ENCODE measurements at places on chromosomes 7 and 10.
A peak's percentile ranks its signal among the peaks of the same experiment; 100 is the strongest.

DNA sequence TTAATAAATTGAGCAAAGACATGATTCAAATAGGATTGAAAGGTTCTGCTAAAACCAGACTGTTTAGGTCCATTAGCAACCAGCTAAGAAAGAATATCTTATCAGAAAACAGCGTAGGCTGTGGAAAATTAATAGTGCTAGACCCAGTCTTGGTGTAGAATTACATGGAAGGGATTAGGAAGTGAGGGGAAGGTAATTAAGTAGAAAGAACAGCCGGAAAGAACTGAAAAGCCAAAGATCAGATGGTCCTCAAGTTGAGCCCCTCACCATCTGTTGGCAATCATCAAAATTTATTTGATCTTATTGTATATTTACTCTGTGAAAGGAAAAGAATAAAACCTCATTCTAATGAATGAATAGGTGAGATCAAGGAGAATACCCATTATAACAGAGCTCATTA lies 50.1 kb downstream of the COL1A2 start:
- DNase-seq, result no peak

DNA sequence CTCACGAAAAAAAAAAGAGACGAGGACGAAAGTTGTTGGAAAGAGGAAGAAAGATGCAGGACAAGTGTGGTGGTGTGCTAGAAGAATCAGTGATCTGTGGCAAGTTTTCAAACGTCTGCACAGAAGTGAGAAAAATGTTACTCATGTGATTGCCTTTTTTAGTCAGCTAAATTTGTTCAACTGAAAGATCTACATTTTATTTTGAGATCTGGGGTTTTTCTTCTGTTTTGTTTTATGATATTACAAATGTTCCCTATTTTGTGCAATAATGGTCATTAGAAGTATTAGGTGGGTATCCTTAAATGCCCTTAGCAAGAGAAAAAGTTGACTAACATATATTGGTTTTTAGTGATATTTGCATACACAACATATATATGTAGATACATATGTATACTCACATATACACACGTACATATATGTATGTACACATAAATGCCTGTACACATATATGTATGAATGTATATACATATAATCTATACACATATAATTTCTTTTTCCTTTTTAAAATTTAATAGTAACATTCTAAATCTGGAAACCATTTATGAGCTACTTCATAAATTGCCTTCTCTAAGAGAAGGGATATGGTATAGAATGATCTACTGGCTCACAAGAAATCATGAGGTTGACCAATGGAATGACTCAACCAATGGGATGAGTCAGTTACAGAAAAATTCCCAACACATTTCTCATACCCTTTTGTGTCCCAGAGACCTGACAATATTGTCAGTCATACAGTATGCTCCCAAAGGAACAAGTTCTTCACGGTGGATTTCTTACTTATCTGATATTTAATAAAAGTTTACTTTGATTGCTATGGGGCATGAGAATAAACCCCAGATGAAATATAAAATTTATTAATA lies 38.4 kb downstream of the SLC39A12 start:
- no peak for DNase-seq

DNA sequence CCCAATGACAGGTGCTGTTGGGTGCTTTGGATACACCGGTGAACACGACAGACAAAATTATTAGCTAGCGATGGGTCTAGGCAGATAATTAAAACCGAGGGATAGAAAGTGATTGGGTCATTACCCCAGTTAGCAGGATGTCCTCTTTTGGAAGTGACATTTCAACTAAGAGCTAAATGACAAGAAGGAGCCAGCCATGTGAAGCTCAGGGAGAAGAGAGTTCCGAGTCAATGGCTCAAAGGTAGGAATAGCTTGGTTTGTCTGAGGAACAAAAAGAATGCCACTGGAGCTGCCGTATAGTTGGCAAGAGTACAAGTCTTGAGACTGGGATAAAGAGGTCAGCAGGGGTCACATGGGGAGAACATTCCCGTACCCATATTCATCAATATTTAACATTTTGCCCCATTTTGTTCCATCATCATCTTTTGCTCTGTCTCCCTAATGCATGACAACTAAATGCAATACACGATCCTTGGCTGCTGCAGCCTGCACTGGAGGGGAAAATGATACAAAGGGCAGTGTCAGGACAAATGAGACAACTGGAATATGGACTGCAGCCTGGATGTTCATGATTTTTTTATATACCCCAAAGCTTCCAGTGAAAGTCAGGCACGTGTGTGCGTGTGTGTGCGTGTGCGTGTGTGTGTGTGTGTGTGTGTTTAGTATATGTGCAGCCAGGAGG lies 115.7 kb downstream of the ICA1 start:
- DNase-seq, result no peak

DNA sequence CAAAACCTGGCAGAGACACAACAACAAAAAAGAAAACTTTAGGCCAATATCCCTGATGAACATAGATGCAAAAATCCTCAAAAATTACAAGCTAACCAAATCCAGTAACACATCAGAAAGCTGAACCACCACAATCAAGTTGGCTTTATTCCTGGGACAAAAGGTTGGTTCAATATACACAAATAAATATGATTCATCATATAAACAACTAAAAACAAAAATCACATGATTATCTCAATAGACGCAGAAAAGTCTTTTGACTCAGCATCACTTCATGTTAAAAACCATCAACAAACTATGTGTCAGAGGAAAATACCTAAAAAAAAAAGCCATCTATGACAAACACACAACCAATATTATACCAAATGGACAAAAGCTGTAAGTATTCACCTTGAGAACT lies 283.5 kb downstream of the THSD7A start:
- no peak for DNase-seq

- DNase-seq, result no peak
Measured at GRCh38 chr7:133575726-133576440, 323.0 kb downstream of the EXOC4 start.

- DNase-seq, result no peak
Measured at GRCh38 chr10:4512671-4513240, 313.3 kb upstream of the AKR1E2 start.

GRCh38 chr7:131839967-131840690 lies 283.7 kb upstream of the PODXL start:
- no peak for DNase-seq

DNA sequence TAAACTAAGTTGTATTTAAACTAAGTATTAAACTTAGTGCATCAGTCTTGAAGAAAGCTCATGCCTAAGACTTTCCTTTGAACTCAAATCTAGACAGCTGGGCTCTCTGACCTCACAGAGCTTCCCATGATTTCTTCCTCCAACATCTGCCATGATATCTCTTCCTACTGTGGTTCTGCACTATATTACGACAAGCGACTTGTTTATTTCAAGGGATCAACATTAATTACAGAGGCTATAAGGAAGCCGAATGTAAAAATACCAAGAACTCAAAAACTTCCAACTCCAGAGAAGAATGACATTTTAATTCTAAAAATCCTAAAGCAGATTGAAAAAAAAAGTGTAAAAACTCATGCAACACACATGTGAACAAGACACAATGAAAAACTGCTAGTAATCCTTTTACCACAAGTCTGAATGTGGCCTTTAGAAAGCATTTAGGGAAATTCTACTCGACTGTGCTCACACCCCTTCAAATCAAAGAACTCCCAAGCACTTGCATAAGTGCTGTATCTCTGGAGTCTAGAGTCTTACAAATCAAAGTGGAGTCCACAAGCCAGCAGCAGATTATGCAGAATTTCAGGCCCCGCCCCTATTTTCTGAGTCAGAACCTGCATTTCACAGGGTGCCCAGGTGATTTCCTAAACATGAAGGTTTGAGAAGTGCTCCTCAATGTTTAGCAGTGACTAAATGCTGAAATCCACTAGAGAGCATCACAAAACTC lies 22.7 kb upstream of the WASHC2A start:
- DNase-seq, result no peak

- DNase-seq, result no peak
Measured at GRCh38 chr10:89384474-89385340, 6.9 kb downstream of the IFIT1B start.

GRCh38 chr10:91367127-91367531 lies 43.0 kb upstream of the HECTD2 start:
- DNase-seq, result no peak

DNA sequence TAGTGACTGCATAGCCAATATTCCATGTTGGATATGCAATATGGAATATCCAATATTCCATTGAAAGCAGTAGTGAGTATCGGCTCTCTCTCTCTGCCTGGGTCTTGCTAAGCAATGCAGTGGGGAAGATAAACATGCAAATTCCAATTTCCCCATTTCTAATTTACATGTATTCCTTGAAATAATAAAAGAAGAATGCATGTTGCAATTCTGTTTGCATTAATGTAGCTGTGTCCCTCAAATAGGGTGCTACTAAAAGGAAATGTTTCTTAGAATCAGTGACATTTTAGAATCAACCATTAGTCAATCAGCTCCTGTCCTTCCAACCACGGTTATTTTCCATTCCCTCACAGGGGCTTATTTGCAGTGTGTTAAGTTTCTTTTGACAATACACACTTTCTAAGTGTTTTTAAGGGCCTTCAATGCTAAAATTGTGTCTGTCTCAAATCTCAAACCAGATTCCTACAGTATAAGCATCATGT lies 46.7 kb downstream of the AFAP1L2 start:
- no peak for DNase-seq

GRCh38 chr10:36023939-36024338 lies 381.8 kb upstream of the FZD8 start:
- no peak for DNase-seq

GRCh38 chr10:82796510-82796909 lies 921.5 kb downstream of the NRG3 start:
- no peak for DNase-seq

GRCh38 chr10:1738950-1739349 lies 1.6 kb upstream of the ADARB2 start:
- DNase-seq, result peak; percentile 23

DNA sequence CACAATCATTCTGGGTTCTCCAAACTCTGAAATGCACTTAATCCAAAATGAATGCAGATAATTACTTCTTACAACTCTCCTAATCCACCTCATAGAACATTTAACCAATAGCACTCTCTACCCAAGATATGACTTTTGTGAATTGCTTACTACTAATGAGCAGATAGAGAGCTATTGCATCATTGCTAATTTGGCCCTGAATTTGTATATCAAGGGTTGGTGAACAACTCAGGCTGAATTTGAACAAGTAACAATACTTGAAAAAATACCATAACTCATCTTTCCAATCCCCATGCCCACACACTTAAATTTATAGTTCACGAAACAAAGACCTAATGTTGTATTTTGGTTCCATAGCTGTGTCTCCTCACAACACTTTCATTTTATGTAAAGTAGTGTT lies 246.0 kb downstream of the TSPAN12 start:
- no peak for DNase-seq

- DNase-seq, result no peak
Measured at GRCh38 chr10:108346066-108346465, 1181.6 kb upstream of the SORCS1 start.

GRCh38 chr7:134378562-134378961 lies 61.8 kb upstream of the SLC35B4 start:
- no peak for DNase-seq

DNA sequence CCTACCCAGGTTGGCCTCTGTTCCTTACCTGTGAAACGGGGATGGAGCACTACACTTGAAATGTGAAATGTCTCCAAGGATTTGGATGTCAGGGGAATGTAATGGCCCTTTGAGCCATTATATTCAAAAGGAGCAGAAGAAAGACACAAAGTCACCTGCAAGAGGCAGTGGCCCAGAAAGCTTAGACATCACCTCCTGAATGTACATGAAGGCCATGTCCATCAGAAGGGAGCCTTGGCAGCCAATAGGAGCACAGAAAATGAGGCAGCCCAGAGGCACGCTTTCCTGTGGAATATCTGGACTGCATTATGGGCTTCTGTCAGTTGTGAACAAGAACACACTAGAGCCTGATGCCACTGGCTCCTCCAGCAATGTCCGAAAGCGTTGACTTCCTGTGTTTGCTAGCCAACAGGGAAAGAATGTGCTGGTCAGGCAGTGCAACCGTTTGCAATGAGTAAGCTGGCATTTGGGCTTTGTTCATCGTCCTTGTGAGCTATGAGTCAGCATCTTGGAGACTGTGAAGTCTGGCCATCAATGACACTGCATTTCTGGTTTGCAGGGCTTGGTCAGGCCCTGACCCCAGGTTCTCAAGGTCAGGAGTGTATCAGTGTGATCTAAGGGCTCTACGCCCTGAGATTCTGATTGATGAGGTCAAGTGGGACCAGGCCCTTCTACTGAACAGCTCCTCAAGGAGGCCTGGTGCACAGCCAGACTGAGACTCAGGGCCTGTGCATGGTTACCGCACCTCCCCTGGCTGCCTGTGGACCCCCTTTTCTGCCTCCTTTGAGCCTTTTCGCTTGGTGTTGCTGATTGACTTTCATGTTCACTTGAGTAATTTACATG lies 222.4 kb downstream of the RPS24 start:
- no peak for DNase-seq

GRCh38 chr10:58820861-58821751 lies 308.4 kb downstream of the BICC1 start:
- DNase-seq, result no peak

- no peak for DNase-seq
Measured at GRCh38 chr10:80488539-80489066, 34.5 kb downstream of the TSPAN14 start.

GRCh38 chr10:124639646-124640045 lies 104.5 kb downstream of the FAM53B start:
- DNase-seq, result no peak

DNA sequence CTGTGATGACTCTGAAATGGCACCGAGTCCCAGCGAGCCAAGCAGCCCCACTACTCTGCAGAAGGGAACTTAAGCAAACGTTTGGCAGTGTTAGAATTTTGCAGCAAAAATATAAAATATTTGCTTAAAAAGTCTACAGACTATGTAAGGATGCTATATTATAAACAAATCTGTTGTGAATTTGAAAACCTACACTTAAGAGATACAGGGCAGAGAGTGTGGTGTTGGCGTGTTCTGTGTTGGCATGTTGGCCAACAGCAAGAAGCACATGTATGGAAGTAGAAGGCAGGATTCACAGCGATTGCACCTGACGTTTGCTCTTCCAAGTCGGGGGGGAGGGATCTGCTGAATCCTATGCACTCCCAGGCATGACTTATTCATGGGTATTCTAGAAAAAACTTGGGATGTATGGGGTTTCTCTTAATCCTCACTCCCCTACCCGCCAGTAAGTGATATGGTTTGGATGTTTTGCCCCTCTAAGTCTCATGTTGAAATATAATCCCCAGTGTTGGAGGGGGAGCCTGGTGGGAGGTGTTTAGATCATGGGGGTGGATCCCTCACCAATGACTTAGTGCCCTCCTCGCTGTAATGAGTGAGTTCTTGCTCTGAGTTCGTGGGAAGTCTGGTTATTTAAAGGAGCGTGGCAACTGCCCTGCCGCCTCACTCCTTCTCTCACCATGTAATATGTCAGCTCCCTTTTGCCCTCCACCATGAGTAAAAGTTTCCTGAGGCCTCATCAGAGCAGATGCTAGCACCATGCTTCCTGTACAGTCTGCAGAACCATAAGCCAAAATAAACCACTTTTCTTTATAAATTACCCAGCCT lies 62.1 kb downstream of the PKD1L1 start:
- no peak for DNase-seq

DNA sequence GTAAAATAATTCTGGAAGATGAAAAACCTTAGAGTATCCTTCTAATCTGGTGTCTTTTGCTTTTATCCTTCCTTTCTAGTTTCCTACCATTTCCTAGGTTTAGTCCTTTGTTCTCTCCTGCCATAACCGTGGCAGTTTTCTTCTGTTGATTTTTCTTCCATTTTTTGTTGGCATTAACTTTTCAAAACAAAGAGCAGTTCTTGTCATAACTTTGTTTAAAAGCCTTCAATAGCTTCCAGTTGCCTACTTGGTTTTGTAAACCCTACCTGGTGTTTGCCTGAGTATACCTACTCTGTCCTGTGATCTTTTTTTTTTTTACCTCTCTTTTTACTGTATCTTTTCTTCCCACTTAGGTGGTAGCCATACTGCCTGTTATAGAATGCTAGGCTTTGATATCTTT lies 125.6 kb downstream of the LYZL1 start:
- DNase-seq, result no peak
